Amniotic stem cell (primary cell): ENCODE measurements at places on chromosomes 5 and 9.

GRCh38 chr5:65243161-65243560, 238.6 kb downstream of the ADAMTS6 start:
- no peak for DNase-seq

GRCh38 chr5:169686137-169686536, 49.1 kb downstream of the DOCK2 start:
- DNase-seq, result no peak

DNA sequence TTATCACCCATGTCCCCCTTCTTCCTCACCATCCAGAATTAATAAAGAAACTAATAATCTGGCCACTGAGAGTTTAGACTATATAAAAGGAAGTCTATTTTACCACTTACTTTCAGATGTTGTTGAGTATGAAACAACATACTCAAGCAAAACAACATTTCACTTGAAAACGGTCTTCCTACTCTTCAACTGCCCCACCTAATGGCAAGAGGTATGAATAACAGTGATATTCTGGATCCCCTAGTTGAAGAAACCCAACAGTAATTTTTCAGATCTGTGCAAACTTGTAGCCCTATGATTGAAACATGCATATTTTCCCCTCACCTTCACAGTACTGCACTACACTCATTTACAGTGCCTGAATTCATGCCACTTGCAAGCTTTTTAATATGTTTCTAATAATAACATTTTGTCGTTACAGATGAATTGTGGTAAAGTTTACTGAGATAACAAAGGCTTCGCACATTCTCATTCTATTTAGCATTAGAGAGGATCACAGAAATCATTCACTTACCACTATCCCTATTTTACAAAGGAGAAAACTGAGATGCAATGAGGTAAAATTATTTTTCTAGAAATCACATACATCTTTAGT, 267.9 kb upstream of the PDE4D start:
- peak; percentile 35 for DNase-seq

- no peak for DNase-seq
Measured at GRCh38 chr5:132830436-132831094, at the start of gene SHROOM1. Gene SHROOM1 (minus strand): TSS chr5:132830647. CDS start chr5:132826140, 4,507 bp downstream.

DNA sequence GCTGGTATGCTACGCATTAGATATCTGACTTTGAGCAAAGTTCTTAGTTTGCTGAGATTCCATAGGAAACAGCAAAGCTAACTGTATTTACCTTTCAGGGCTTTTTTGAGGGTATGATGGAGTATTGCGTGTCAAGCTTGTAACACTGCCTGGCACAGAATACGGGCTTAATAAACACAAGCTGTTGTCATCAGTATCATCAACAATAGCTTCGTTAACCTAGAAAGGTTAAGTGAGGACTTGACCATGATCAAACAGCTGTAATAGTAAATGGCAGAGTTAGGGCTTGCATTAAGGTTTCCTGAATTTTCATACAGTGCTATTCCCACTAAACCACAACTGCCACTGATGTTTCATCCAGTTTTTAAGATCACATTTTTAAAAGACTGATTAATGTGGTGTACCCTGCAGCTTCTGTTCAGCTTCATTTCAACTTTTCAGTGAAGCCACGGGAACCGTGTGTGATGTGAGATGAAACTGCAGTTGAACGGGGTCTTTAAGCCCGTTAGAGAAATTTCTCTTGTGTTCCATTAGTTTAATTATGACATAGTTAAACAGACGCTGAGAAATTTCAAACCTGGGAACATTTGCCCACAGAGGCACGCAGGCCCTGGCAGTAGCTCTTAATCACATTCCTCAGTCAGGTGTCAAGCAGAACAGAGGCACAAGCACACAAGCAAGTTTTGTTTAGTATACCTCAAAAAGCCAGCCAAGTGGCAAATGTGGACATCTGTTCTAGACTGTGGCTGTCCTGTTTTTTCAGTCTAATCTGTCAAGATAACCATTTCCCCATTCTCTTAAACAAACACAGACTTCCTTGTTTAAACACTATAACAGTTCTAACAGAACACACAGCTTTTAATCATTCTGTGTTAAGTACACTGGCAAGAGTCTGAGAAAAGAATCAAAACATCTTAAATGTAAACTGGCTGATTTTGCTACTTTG, 147.1 kb downstream of the ZNF608 start:
- no peak for DNase-seq

- DNase-seq, result no peak
Measured at GRCh38 chr5:119860463-119860862, 231.1 kb downstream of the FAM170A start.
